ENCODE measurements at places on chromosomes 5 and 9. TPM values are rescaled to one million over a fixed set of nuclear protein-coding genes. Genes with fewer than 3 reads are reported as not detected.
A peak's percentile ranks its signal among the peaks of the same experiment; 100 is the strongest.

GRCh38 chr5:127094161-127094814, 21.0 kb upstream of the C5orf63 start:
- no peak for DNase-seq

DNA sequence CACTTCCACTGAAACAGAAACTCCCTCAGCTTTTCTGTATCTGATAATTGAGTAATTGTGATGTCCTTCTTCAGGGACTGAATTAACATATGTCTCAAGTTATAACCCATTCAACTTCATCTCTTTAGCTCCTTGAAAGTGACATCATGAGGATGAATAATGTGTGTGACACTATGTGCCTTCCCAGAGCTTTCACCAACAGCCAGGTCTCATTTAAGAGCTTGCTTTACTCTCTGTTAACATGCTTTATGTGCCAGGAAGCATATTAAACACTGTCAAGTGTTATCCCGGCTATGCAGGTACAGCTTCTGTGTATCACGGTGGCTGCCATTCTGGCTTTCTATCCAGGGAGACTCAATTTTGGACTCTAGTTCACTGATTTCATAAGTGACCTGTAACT, 799.9 kb downstream of the CDH12 start:
- DNase-seq: no peak

DNA sequence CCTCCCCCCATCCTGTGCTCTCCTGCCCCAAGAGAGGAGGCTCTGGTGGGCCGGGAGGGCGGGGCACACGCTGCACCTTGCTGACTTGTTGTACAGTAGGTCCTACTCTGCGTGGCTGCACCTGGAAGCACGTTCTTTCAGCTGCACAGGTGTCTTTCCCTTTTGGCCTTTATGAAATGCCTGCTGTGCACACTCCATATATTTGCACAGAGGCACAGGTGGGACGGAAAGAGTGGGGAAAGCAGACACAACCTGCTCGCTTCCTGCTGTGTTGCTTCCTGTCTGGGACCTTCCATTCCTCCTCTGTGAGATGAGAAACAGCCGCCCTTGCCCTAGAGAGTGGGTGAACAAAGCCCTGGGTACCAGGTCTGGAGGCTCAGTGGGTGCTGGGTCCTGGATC, 4.8 kb downstream of the USP20 start:
- DNase-seq: no peak

GRCh38 chr5:95892784-95893354, 68.8 kb downstream of the ELL2 start:
- DNase-seq: peak; percentile 65

Gene CER1
- total RNA-seq: not detected

GRCh38 chr9:26169708-26170107, 491.5 kb upstream of the TUSC1 start:
- DNase-seq: no peak

DNA sequence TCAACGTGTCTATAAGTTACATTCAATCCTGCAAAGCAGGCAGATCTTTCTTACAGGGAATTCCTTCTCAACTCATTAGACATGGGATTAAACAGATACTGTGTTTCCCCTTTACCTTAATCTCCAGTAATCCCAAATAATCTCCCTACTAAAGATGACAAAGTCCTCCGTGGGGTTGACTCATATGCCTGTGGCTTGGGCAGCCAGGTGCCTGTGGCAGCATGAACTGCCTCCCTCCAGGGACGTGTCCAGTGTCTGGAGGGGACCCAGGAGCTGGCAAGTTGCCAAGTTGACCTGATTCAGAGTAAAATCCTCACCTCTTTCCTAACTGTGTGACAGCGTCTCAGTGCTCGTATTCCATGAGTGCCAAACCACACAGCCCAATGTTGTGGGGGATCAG, 94.6 kb upstream of the PTCH1 start:
- no peak for DNase-seq
